Effector CD8-positive, alpha-beta T cell (primary cell): ENCODE measurements at places on chromosomes 4 and X.

- no peak for DNase-seq
Observed at GRCh38 chrX:84876876-84877275, 126.8 kb upstream of the APOOL start.

DNA sequence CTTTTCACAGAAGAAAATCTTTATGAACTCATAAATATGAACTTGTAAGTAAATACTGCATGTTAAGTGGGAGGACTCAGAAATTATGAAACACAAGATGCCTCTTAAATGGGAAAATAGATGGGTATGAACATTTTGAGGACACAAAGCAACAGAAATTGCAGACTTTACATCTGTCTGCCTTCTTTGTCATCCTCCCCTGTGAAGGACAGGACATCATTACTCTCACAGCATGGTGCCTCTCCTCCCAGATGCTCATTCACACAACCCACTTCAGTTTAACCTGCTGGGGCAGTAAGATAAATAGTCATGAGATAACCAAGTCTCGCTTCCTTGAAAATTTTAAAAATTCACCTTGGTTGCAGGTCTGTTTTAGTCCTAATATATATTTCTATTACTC lies 144.5 kb downstream of the APBB2 start:
- no peak for DNase-seq

- no peak for DNase-seq
Observed at GRCh38 chr4:7635445-7636239, 200.9 kb upstream of the PSAPL1 start.

DNA sequence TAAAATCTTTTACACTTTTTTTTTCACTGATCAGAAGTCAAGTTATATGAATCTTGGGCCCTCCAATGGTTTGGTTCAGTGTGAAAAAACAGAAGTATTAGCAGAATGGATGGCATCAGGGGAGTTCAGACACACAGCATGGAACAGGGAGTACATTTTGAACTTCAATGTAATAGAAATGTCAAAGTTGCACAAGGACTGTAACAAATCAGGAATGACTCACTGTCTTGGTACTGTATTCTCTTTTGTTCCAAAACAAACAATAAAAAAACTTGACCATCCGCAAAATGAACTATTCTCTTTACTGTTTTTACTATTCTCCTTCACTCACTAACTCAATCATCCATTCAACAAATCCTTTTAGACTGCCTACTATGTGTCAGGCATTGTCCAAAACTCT lies 401.0 kb downstream of the FSTL5 start:
- no peak for DNase-seq

DNA sequence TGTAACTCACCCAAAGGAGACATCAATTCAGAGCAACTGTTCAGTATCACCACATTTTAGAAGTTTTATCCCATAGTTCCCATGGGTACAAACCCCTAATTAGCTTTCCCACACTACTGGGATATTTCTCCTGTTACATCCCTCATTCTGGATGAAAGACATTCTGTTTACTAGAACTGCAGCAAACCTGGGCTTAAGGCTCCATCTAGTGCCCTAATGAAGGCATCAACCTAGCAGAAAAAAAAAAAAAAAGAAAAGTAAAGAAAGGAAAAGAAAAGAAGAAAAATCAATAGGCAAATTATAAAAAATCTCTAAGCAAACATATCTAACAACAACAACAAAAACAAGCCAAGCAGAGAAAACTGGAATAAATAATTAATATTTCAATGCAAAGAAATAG lies 133.7 kb upstream of the CPXCR1 start:
- DNase-seq: no peak

DNA sequence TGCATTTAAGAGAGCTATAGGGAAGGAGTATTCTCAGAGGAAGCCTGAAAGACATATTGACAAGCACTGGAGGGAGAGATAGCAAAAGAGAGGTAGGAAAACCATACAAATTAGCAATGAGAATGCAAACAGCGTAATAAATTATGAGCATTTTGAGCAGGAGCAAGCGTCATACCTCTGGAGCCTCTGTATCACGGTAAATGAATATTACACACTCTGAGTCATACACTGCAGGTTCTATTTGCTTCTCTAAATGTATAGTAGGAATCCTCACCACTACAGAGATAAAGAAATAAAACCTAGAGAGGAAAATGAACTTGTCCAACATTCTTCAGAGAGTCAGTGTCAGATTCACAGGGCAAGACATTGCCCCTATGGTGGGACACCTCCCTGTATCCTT lies 46.4 kb upstream of the GABRE start:
- DNase-seq: no peak

- DNase-seq: no peak
Observed at GRCh38 chrX:19857131-19857530, 30.3 kb downstream of the SH3KBP1 start.

DNA sequence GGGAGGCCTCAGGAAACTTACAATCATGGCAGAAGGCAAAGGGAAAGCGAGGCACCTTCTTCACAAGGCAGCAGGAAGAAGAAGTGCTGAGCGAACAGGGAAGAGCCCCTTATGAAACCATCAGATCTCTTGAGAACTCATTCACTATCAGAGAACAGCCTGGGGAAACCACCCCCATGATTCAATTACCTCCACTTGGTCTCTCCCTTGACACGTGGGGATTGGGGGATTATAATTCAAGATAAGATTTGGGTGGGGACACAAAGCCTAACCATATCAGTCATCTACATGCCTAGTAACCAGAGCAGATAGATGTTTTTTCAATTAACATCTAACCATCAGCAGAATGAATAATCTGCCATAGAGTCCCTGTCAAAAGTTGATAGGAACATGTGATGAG lies 30.4 kb downstream of the FAM13A start:
- no peak for DNase-seq

DNA sequence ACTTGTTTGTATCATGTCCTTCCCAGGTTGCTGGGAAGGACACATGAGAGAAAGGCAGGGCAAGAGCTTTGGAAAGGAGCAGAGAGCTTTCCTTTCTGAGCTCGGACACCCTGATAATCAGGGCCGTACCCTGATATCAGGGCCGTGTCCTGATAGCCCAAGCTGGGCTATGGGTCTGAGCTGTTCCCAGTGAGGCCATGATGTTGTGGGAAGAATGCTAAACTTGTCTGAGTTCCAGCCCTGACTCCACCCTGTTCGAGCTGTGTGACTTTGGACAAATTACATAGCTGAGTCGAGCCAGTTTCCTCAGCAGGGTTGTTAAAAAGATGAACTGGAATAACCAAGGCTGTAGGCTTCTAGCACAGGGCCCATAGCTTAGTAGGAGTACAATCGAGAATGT lies 3.3 kb upstream of the CXCR3 start:
- DNase-seq: no peak

- no peak for DNase-seq
Observed at GRCh38 chrX:53656845-53657244, 29.7 kb downstream of the HUWE1 start.

GRCh38 chr4:154124539-154125255 lies 335.8 kb upstream of the SFRP2 start:
- no peak for DNase-seq

DNA sequence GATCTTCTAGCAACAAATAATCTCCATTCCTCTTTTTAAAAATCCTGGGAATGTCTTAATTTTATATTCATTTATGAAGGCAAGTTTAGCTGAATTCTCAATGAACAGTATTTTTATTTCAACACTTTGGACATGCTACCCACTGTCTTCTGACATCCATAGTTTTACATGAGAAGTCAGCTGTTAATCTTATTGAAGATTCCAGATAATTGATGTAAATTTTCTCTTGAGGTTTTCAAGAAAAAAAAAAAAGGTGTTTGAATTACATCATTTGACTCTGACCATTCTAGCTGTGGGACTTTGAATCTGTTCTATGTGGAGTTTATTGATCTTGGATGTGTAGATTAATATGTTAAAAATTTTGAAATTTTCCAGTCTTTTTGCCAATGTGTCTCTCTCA lies 28.0 kb downstream of the PDHA2 start:
- DNase-seq: no peak

DNA sequence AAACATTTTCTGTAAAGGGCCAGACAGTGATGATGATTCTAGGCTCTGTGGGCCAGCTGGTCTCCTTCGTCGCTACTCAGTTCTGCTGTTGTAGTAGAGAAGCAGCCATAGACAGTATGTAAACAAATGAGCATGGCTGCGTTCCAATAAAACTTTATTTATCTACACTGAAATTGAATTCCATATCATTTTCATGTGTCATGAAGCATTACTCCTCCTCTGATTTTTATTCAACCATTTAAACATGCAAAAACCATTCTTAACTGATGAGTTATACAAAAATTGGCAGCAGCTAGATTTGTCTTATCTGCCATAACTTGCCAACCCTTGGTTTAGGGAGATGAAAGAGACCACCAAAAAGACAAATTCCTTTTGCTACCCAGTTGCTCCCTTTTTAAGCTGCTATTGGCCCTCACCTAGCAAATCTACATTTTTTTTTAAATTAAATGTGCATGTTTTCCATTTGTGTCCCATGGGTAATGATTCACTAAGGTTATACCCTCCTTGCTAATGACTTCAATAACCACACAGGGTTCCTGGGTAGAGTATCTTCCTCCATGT lies 309.9 kb downstream of the DHX15 start:
- DNase-seq: no peak

- no peak for DNase-seq
Observed at GRCh38 chr4:56843421-56843899, 22.0 kb upstream of the SPINK2 start.

DNA sequence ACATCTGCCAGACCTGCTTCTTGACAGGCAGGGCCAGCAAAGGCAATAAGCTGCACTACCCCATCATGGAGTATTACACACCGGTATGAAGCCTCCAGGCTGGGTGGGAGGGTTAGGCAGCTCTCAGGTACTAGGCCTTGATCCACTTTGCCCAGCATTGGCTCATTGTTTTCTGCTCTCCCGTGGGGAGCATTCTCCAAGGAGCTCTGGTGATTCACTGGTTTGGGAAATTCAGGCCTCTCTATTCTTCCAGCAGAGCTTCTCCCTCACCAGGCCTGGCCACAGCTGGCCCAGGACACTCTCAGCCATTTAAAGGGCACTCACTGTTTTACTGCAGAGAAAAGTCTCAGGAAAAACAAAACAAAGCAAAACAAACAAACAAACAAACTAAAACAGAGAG lies 33.0 kb downstream of the DRP2 start:
- no peak for DNase-seq

DNA sequence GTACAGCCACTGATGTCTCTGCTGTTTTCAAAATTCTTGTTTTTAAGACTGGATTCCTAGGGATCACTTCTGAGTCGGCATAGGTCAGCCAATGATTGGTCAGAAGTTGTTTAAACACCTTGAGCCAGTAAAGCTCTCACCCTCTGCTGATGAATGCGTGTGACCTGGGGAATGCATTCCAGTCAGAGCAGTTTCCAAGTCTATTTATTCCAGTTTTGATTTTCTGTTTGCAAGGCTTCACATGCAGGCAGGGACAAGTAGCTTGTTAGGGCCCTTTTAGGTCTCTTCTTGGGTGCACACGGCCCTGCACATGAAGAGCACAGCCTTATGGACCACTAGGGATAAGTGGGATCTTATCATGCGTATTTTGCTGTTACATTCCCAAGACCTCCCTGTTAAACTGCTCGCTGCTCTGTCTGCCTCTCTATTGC lies 47.0 kb downstream of the KLHL15 start:
- no peak for DNase-seq

DNA sequence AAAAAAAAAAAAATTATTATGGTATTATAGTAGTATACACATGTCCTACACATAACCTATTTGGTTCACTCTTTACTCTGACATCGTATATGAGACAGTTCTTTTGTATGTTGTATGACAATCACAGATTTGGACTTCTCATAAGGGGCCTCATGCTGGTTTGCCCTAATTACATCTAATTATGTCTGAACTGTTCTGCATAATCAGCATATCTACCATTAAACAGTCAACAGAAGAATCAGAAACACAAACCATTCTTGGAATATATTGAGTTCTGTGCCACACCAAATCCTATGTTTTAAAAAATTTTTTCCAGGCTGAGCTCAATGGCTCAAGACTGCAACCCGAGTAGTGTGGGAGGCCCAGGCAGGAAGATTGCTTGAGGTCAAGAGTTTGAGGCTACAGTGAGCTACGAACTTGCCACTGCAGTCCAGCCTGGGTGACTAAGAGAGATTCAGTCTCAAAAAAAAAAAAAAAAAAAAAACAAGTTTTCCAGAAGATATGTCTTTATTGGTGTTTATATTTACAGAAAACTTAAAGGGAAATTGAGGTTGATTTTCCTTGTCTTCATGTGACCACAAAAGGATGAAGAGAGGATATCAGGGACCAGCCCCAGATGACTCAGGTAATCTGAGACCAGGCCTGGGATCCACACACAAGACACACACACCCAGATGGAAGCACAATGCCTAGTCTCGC lies 22.2 kb downstream of the TRIM61 start:
- no peak for DNase-seq

- no peak for DNase-seq
Observed at GRCh38 chrX:1190596-1191145, 21.8 kb downstream of the CRLF2 start.

GRCh38 chrX:34734383-34734782 lies 77.3 kb upstream of the TMEM47 start:
- no peak for DNase-seq

GRCh38 chr4:108193886-108194672 lies 25.3 kb upstream of the LEF1 start:
- DNase-seq: no peak

- no peak for DNase-seq
Observed at GRCh38 chr4:101294597-101294996, 52.7 kb downstream of the PPP3CA start.

DNA sequence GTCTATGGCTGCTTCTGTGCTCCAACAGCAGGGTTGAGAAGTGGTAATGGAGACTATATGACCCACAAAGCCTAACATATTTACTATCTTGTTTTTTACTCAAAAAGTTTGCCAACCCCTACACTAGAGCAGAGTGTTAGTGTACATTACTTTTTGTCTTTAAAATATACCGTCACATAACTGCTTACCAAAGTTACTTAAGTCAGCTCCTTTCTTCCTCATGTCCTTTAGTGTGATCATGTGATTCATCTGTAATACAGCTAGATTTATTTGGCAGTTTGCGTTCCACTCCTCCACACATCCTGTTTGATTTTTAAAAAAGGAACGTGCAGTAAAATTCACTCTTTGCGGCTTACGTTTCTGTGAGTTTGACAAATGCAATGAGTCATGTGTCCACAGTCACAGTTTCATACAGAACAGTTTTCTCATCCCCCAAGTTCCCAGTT lies 162.4 kb upstream of the GPRIN3 start:
- no peak for DNase-seq

GRCh38 chr4:75745161-75745560 lies 20.8 kb downstream of the USO1 start:
- DNase-seq: no peak
